HT-29 (cell line): ENCODE measurements at places on chromosomes 7 and 10. TPM values are rescaled to one million over a fixed set of nuclear protein-coding genes. Genes with fewer than 3 reads are reported as not detected.

Gene CCDC146
- not detected in 2 replicates for total RNA-seq

- DNase-seq, result no peak
Measured at GRCh38 chr7:133753513-133753912, 373.6 kb upstream of the LRGUK start.

Gene CHST15
- not detected in 2 replicates for total RNA-seq

Gene LDB3
- not detected in 2 replicates for total RNA-seq

Gene ANKRD7
- not detected in 2 replicates for total RNA-seq

DNA sequence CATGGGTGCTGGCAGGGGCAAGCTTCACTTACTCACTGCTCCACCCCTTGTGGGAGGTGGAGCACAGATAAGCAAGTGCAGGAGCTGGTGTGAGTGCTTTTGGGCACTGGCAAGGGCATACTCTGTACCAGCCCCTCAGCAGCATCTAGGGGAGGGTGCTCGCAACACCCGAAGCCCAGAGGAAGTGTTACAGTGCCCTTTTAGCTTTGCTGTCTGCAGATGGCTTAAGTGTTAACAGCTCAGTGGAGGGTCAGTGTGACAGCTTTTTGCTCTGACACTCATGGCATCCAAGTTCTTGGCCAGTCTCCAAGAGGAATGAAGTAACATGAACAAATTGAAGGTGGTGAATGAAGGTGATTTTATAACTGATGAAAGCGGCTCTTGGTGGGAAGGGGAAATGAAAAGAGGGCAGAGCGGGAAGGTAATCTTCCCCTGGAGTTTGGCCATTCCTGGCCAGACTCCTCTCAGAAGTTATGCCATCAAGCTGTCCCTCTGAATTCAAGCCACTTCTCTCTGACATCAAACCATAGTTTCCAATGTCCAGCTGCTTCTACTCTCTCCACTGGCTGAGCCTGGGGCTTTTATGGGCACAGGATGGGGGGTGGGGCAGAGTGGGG lies 862.5 kb downstream of the KCNMA1 start:
- DNase-seq, result no peak

DNA sequence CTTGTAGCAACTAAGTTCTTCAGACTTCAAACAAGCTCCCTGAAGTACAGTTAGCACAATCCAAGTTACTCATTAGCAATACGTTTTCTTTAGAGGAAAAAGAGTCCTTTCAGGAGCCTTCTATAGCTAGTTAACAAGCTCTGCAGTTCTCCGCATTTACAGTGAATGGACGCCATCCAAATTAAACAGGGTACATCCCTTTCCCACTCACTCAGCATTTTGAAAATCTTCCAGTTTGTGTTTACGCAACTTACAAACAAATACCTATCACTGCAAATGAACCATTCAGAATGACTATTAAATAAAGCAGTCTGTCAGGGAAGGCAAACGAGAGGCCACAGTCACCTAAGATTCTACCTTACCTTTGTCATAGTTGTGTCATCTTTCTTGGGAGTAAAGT lies 84.5 kb downstream of the RNF32 start:
- no peak for DNase-seq

DNA sequence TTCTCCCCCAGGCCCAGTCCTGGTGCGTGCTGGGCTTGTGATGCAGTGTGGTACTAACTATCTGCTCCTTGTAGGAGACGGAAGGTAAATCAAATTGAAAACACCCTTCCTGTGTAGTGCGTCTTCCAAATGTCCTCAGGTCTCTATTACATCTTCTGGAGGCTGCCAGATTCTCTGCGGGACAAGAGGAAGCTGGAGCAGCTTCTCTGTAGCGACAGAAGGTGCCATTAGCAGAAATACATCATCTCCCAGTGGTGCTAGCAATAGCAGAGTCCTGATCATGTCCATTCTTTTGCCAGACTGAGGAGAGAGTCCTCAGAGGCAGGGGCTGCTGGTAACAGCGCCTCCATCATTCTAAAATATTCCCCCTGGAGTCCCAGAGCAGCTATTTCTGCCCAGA lies 675.2 kb downstream of the LRMDA start:
- DNase-seq, result no peak

DNA sequence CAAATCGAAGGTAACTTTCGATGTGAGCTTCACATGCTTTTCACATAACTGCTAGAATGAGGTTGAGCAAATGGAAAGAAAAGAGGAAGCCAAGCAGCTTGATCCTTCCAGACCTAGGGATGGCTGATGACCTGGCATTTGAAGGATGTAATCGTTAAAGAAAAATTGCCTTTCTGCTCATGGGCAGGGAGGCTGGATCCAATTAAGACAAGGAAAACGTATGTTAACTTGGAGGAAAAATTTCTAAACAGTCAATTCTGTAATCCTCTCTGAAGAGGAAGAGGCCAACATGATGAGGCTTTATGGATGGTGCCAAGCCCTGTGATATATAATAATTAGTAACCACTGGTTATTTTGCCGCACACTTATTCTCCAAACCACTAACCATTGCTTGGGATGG lies 12.5 kb downstream of the GRK5 start:
- no peak for DNase-seq
